ENCODE measurements at places on chromosomes 11 and 22.

DNA sequence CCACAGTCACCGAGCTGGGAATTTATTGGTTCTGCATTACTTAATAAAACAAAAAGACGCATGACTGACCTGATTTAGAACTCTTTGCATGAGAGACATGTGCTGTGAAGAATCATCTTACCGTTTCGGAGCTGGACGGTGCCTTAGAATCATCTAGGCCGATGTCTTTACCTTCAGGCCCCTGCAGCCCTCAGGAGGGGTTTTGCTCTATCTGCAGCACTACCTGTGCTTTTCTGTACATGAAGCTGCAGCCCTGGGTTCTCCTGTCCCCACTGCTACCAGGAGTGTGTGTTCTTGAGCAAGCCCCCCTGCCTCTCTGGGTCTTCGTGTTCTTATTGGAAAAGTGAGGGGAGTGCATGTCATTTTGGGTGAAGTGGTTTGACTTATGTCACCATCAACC is 94.0 kb upstream of the OR4B1 start:
- no peak for DNase-seq

DNA sequence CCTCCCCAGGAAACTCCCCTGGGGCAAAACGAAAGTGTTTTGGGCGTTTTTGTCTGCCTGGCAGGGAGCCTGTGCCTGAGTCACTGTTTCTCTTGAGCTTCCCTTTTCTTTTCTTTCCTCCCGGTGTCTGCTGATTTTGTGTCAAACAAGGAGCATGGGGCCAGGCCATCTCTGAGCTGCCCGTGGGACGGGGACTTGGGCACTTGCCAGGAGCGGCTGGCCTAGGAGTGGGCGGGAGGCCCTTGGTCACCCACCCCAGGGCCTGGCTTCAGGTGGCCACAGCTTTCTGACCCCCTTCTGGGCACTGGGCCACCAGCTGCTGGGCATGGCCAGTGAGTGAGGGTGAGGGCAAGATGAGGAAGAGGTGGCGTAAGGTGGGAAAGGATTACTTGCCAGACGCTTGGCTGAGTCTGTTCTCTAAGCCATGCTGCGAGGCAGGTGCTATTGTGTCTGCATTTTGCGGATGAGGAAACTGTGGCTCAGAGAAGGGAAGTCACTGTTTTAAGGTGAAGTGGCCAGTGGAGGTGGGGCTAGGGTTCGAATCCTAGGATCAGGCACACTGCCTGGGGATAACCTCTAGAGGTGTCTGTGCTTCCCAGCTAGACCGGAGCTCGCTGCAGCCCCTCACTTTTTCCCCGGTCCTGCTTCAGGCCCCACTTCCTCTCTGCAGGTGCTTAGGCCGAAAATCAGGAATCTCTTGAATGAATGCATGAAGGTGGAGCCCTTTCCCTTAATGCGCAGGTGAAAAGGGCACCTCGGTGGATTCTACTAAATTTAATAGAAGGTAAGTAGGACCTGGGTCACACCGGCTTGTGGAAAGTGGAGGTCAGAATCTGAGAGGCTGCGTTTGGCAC is 7.8 kb upstream of the NFAM1 start:
- no peak for DNase-seq

GRCh38 chr22:43417555-43417954 is 5.7 kb downstream of the MPPED1 start:
- no peak for DNase-seq

DNA sequence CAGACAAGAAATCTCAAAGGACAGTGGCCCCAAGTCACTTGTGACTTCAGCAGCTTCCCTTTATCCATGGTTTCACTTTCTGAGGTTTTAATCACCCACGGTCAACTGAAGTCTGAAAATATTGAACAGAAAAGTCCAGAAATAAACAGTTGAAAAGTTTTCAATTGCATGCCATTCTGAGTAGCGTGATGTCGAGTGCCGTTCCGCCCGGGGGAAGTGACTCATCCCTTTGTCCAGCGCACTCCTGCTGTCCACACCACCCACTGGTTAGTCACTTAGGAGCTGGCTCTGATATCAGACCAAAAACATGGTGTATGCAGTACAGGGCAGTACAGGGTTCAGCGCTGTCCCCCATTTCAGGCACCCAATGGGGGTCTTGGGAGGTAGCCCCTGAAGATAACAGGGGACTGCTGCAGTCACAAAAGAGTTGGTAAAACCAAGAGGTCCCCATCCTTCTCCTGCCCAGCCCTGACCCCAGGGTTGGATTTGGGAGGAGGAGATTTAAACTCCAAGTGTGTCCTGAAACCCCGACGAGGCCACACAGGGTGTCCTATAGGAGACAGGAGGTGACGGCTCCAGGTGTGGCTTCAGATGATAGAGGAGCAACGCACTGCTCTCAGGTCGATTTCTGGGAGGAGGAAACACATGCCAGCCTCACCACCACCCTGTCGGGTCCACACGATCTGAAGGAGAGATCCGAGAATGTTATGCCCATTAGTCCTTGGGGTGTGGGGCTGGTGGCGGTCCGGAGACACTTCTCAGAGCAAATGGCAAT is 390.1 kb downstream of the CTTN start:
- no peak for DNase-seq

- DNase-seq = no peak
Observed at GRCh38 chr22:30705710-30706651, 11.3 kb downstream of the OSBP2 start.

GRCh38 chr11:9613830-9614762 is 40.6 kb downstream of the WEE1 start:
- peak; percentile 19 for DNase-seq

DNA sequence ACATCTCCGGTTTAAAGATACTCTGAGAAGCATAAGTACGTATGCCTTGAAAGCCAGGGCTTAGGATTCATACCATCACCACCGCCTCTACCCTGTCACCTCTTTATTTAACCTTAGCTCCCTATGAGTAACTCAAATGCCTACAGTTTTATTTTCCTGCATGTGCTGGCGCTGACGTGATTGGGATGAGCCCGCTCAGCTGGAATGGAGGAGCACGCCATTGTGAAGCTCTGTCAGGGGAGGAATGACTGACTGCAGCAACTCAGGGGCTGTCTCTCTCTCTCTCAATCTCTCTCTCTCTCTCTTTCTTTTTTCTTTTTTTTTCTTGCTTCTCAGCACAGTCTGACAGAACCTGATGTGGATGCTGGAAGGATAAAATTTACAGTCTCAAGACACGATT is 12.4 kb downstream of the CAVIN3 start:
- no peak for DNase-seq

GRCh38 chr11:123454060-123454651 is 24.1 kb downstream of the GRAMD1B start:
- DNase-seq = peak; percentile 49

DNA sequence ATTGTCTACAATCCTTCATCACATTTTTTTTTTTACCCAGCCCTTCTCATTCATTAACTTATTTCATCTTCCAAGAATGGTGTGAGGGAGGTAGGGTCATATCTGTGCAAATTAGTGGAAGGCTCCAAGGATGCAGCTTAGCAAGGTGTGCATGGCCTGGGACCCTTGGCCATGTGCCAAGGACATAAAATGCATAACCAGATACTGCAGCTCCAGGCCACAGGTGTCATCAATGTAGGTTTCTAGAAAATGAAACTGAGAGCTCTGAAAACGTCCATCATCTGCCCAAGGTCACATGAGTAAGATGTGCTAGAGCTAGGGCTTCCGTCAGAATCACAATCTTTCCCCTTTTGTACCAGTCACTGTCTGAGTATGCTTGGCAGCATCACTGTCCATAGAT is 29.8 kb downstream of the ANKK1 start:
- no peak for DNase-seq

DNA sequence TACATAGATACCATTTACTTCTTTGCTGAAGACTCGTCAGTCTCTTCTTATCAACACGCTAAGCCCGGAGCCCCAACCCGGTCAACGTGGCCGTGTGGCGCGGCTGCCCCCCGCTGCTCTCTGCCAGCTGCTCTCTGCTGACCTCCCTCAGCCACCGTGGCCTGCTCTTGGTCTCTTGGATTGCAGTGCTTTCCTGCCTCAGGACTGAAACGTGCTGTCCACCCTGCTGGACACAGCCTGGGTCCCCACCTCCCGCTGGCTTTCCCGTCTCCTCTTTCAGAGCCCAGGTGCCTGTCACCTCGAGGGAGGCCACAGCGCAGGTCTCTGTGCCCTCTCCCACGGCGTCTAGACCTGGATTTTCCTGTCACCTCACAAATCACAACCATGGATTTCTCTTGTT is 388.1 kb upstream of the B3GAT1 start:
- no peak for DNase-seq

DNA sequence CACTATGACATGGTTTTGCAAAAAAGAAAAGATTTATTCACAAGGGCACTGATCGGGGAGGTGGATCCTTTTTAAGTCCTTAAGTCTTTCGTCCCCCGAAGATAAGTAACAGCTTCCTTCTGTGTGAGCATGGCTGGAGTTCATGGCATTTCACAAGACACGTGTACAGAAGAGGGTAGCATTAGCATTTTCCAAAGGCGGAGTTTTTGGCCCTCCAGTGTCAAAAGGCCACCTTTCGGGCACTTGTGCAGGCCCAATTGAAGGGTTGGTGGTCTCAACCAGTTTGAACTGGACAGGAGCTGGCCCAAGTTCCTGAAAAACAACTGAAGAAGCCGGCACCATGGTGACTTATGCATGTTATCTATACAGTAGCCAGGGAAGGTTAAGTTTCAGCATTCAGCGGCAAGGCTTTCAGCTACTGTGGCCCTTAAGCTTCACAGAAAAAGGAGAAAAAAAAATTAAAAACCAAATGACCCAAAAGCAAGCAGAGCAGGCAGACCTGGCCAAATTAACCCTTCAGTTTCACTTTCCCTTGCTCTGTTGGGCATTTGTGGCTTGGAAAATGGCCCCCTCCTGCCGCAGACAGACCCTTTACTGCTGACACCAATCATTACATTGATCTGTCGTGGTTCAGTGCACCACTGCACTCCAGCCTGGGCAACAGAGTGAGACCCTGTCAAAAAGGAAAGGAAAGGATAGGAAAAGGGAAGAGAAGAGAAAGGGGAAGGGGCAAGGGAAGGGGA is 18.7 kb downstream of the ZNF74 start:
- DNase-seq = no peak

GRCh38 chr11:64715110-64715509 is 7.9 kb downstream of the NRXN2 start:
- no peak for DNase-seq

DNA sequence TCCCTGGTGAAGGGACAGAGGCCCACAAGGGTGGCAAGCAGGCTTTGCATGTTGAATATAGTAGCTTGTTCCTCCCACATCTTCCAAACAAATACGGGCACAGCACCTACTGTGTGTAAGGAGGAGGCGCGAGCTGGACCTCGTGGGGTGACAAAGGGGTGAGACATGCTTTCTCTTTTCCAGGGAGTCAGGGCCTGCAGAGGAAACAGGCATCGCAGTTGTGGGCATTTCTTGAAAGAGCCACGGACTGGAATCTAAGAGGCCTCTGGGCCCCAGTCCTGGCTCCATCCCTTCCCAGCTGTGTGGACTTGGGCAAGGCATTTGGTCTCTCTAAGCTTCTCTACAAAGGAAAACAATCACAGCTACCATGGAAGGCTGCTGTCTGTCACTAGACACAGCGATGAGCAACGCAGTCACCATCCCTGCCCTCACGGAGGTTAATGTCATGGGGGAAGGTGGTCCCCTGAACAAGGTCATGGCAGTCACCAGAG is 13.0 kb upstream of the CDC42EP1 start:
- no peak for DNase-seq

DNA sequence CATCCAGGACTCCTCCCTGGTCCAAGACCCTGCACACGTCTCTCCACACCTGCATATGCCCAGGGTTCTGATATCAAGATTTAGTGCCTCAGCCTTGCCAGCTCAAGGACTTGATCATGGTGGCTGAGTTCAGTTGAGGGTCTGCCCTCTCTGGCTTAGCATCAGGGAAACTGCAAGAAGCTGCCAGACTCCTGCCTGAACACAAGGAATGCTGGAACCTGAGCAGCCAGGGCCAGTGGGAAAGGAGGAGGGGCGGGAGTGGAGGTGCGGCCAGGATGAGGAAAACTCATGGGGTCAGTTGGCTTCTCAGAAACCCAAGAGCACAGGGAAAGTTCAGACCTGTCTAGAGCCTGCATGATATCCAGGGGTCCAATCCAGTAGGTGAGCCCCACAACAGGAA is 546.1 kb downstream of the BUD13 start:
- DNase-seq = no peak

GRCh38 chr11:46380340-46381047 is 975 bp upstream of the MDK start:
- peak; percentile 23 for DNase-seq

DNA sequence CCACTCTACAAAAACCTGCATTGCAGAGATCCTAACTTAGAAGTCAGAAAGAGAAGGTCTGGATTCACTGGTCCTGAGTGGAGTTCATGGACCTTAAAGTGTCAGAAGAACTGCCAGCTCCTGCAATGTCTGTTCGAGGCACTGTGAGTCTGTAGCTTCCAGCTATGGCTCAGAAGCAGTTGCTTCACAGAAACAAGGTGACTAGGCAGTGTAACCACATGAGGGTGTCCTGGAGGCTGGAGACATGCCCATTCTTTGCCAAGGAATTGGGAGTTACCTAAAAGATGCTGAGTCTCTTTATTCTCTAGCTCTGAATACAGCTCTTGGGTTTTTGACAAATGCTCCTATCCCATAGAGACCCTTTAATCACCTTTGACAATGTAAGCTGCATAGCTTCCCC is 130.5 kb downstream of the SPON1 start:
- DNase-seq = no peak

- no peak for DNase-seq
Observed at GRCh38 chr11:5307256-5308019, 5.7 kb upstream of the OR51B4 start.

DNA sequence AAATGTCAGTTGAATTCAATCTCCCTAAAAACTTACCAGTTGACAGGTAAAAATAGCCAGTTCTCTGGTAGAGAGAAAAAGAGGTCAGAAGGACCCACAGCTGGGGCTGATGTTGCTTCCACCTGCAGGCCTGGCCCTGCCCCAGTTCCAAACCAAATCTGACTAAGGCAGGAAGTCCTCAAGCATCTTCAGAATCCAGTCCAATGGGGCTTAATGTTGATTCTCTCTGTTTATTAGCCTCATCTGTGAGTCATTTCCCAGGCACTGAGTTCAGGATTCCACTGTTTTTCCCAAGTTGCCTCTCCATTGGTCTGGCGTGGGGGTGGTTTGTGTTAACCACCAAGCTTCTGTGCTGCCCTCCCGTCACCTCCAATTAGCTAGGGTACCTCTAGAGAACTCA is 601.8 kb downstream of the INSC start:
- DNase-seq = peak; percentile 57

DNA sequence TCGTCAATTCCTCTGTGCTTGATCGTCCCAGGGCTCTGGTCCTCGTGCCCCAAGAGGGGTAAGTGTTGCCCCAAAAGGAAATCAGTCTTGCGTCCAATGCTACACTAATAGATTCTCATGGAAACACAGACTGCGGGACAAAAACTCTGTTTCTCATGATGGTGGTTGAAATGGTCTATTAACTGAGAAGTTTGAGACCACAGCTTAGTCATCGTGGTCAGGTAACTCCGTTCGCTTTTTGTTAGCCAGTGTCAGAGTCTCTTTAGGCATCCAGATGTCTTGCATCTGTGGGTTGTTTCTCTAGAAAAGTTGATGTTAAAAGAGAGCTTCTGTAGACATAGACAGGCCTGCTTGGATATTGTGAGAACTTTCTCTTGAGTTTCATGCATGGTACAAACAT is 104.6 kb upstream of the SORL1-AS1 start:
- no peak for DNase-seq
